Activated CD4-positive, alpha-beta memory T cell treated with anti-CD3 and anti-CD28 coated beads for 36 hours (primary cell): ENCODE measurements at places on chromosomes 6 and 20. TPM values are rescaled to one million over a fixed set of nuclear protein-coding genes. Genes with fewer than 3 reads are reported as not detected.

CLVS2 gene
- not detected for total RNA-seq

CST5 gene
- total RNA-seq: not detected

PACRG gene
- total RNA-seq: not detected

DNAH8 gene
- 0.02 TPM for total RNA-seq

LY6G6D gene
- not detected for total RNA-seq

PSORS1C1 gene
- not detected for total RNA-seq

COL9A3 gene
- total RNA-seq: not detected

RUNX2 gene
- 33.4 TPM for total RNA-seq

- no peak for DNase-seq
Observed at GRCh38 chr6:46453216-46453615, 38.0 kb downstream of the RCAN2 start.

GRCh38 chr20:645318-646106, 7.5 kb downstream of the SRXN1 start:
- DNase-seq: peak; percentile 83

- no peak for DNase-seq
Observed at GRCh38 chr6:19571176-19571575, 266.0 kb upstream of the ID4 start.

GRCh38 chr6:13163161-13163944, 165.0 kb downstream of the TBC1D7 start:
- no peak for DNase-seq

DNA sequence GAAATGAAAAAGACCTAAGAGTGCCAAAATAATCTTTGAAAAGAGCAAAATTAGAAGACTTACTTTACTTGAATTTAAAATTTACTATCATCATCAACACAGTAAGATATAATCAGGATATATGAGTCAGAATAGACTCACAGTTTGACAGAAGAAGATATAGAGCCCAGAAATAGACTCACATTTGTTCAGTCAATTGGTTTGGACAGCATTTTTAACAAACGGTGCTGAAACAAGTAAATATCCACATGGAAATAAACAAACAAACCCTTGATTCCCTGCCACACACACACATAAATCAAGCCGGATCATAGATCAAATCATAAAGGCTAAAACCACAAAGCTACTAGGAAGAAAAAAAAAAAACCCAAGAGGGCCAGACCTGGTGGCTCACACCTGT, 291.1 kb downstream of the ADGRG6 start:
- DNase-seq: no peak

DNA sequence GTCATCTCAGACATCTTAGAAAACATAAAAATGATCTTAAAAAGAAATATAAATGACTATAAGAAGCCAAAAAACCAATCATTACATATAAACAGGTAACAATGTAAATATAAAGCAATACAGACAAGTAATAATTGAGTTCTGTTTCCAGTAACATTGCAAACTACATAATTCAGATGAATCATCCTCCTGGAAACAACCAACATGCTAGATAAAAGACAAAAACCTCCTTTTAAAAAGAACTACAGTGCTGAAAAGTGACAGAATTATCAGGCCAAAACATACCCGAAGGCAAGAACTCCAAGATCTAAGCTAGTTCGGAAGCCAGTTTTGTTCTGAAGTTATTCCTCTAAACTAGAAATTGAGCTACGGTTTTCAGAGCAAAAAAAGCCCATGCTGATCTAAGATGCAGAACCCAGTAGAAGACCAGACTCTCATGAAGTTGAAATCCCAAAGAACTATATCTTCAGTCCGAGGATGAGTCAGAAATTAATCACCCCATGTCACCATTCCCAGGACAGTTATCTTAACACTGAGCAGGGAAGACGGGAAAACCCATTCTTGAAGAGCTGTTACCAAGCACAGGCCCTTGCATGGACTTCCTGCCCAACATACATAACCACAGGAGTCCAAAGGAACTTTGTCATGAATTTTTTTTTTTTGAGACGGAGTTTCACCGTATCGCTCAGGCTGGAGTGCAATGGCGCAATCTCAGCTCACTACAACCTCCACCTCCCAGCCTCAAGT, 9.8 kb downstream of the PGM3 start:
- DNase-seq: no peak

DNA sequence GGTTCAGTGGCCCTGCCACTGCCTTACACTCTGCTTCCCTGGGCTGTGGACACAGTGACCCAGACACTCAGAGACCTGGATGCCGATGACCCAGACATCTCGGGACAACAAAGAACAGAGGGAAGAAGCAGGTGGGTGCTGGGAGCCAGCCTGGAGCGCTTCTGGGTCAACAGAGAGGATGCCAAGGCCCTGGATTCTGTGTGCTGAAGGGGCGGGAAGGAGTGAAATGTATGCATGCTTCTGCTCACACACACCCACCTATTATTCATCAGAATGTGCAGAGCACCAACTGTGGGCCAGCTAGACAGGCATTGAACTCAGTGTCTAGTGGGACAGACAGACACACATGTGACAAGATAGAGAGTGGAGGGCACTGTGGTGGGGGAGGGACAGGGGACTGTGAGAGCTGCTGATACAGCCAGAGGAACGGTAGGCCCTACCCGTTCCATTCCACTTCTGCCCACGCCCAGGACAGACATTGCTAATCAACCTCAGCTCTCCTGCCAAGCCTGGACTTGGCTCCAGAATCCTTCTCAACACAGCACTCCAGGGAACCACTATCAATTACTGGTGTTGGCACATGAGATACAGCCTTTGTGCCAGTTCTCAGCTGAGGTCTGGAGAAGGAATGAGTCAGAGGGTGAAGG, 20.2 kb downstream of the KCNK15 start:
- DNase-seq: no peak

GRCh38 chr6:39341937-39342336, 19.4 kb upstream of the KCNK16 start:
- DNase-seq: no peak

GRCh38 chr6:11614534-11615213, 77.1 kb downstream of the TMEM170B start:
- no peak for DNase-seq

GRCh38 chr6:87965806-87966205, 81.8 kb upstream of the SPACA1 start:
- DNase-seq: no peak

GRCh38 chr6:70709826-70710225, 42.1 kb downstream of the SMAP1 start:
- no peak for DNase-seq

GRCh38 chr6:125154118-125154760, 666 bp downstream of the TPD52L1 start:
- peak; percentile 12 for DNase-seq

DNA sequence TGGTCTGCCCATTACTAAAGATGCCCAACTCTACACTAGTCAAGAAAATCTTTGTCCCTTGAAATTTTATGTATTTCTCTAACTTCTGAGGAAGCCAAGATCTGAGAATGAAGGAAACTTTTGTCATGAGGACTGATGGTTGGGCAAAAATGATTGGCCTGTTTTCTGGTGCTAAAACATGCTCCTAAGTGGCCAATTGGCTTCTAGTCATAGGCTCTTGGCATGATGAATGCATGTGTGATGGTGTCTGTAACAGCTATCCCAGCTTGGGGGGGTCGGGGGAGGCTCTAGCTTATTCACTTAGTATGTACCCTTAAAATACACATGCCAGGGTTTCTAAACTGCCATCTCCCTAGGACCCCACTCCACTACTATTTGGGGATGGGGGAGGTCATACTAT, 228.6 kb downstream of the ZNF217 start:
- DNase-seq: no peak

- DNase-seq: peak; percentile 44
Observed at GRCh38 chr6:73394577-73395354, at the start of gene DDX43. DDX43 (plus strand) TSS chr6:73394828; CDS start chr6:73394906, 78 bp downstream.

DNA sequence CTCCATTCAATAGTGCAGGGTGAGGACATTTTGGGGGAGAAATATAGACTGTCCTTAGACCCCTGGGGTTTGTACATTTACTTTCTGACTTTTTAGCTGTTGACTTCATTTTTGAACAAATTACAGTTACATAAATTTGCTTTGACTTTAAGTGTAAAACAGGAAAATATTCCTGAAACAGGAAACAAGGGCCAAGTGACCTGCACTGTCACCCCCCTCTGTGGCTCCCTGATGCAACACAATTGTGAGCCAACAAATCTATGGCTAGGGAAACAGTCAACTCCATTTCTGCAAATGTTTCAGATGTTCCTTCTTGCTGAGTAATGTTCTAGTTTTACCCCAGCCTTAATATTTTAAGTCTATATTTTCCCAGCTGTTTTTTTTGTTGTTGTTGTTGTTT, 39.8 kb downstream of the HLA-A start:
- DNase-seq: no peak

DNA sequence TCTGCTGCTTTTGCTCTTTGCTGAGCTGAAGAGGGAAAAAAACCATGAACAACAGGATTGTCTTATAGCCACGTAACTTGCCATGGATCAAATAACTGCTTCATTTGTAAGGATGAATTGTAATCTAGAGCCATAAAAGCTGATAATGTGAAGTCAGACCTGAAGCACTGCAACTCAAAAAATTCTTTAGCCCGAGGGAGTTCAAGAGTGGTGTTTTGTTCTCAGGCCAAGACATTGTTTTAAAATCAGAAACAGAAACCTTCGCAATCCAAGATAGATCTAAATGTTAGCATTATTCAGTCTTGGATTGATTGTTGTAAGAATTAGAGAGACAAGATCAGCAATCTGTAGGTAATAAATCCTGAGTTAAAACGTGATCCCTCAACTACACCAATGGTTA, at the start of gene TRAPPC3L:
TRAPPC3L (minus strand) TSS at position 34 of the 400 bp plus-strand sequence. CDS start 170 bp downstream, outside the sequence.
- no peak for DNase-seq

GRCh38 chr6:52497652-52498408, 77.7 kb downstream of the EFHC1 start:
- DNase-seq: no peak

GRCh38 chr6:124590001-124590400, 372.2 kb upstream of the RNF217 start:
- DNase-seq: no peak

- DNase-seq: no peak
Observed at GRCh38 chr20:5173751-5174150, 46.9 kb downstream of the CDS2 start.

- no peak for DNase-seq
Observed at GRCh38 chr6:106913676-106914280, 60.8 kb downstream of the CD24 start.

DNA sequence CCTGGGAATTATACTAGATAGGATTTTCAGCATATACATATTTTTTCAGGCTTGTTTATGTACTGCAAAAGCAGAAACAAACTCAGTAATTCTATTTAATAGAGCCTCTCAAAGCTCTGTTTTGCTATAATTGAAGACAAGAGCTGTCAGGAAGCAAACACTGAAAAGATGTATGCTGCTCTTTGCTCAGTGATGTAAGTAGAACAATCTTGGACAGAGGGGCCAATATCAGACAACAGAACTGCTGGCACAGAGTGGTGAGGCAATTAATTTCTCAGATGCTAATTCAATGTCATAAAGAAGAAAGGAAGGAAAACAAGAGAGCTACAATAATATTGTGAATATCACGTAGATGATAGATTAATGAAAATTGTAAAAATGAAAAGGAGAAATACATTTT, 663.3 kb upstream of the ADGRB3 start:
- no peak for DNase-seq

- no peak for DNase-seq
Observed at GRCh38 chr6:66496659-66497058, 789.6 kb upstream of the EYS start.

GRCh38 chr20:32982617-32983458, 21.4 kb downstream of the SUN5 start:
- no peak for DNase-seq

DNA sequence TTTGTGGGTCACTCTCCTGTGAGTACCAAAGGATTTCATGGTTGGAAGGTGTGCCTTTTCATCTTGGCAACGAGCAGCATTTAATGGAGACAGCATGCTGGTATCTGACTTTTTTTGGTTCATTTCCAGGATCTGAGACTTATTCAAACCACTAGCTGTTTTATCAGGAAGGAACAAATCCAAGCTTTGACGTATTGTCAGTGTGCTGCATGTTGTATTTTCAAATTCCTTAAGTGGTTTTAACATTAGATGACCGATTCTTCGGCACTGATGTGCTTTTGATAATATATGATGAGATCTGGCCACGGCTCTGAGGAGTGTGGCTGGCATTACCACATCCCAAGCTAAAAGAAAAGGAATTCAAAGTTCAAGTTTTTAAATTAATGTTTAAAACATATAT, 6.4 kb downstream of the RMND1 start:
- no peak for DNase-seq

DNA sequence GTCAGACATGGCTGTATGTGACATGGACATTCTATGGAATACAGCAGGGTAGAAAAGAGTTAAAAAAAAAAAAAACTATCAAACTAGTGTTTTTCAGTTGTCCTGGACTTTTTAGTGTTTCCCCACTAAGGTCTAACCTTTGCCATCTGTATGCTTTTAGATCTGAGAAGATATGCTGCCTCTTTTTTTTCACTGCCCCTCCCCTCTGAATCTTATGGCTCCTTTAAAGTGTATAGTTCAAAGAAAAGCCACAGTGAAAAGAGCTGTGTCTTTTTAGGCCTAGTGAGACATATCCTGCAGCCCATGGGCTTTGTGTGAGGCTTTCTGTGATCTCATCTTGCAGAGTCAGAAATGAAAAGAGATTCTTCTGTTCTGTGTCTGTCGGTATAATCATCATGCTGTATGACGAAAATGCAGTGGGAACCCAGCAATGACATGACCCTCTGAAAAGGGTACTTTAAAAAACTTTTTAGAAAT, 29.3 kb downstream of the ADGRG6 start:
- DNase-seq: peak; percentile 22

DNA sequence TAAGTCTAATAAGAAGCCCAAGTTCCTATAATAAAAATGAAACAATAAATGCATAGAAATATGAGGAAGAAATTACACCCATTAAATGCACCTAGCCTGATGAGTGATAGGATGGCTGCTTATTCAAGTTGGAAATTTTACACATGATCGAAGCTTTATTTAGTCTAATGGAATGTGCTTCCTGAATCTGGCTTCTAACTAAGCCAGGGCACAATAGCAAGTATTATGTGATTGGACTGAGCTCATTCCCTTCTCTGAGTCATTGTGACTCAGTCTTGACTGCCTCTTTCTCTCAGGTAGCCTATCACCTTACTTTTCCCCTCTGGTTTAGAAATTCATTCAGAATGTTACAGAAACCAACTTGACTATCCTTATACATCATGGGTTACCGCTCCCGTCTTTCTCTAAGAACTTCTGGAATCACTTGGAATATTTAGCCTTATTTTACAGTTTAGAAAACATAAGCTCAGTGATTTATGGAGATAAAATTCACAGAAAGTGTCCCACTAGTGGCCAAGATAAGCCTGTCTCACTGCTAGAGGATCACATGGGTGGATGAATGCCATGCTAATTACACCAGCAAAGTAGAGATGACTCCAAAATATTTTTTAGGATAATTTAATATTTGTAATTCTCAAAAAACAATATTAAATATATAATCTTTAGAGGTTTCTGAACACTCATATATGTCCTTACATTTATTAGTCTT, 505.3 kb upstream of the JAG1 start:
- no peak for DNase-seq
